ENCODE measurements at places on chromosomes 12 and 14.

DNA sequence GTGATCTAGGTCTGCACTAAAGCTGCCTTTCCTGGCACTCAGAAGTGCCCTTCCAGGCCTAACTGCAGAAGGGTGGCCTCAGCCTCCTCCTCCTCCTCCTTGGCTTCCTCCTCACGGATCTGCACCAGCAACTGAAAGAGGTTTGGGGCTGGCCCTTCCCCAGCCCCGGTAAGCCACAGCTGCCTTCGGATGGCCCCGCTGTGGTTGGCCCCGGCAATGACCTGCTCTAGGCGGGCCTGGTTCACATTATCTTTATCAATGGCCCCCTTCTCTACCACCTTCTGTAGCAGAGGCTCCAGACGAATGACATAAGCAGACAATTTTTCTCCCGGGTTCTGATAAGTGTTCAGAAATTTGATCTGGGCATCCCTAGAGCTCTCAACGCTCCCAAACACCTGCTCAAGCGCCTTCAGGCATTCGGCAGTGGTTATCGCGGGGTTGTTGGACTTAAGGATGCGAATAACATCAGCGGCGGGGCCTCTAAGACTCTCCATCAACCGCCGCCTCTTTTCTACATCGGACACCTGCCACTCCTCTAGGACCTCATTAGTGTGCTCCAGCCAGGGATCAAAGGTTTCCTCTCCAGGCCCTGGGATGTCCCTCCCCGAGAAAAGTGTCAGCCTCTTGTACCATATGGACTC lies 1.5 kb downstream of the PNMA1 start:
- peak; percentile 7 for DNase-seq

- peak; percentile 74 for DNase-seq
Measured at GRCh38 chr12:50222275-50222783, 55.2 kb upstream of the CERS5 start.

DNA sequence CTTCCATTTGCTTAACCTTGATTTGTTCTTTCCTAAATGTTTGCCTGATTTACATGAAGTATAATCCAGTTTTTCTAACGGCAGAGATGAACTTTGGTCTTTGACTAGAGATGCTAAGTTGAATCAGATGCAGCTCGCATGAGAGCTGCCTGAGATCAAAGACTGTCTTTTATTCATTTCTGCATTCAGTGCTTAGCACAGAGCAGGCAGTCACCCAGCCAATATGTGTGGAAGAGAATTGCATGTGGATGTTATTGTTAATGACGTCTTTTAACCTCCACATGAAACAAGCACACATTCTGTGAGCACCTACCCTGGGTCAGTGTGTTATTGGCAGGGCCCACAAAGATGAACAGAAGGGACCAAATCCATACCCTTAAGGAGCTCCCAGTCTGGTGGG lies 99.2 kb downstream of the SLC5A8 start:
- DNase-seq, result no peak

DNA sequence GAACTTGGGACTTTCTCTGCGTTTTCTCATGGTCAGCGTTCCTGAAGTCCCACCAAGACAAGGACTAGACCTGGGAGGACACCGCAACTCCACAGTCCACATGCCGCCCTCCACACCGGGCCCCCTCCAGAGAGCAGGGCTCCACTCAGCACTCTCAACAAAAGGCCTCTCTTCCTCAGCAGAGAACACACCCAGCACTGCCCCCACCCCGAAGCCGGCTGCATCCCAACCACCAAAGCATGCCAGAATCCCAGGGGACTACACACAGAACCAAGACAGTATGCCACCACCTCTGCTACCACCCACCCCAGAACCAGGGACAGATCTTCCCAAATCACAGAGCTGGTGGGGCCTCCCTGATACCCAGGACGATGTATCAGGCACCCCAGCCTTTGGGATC lies 88.3 kb downstream of the BCL11B start:
- no peak for DNase-seq

GRCh38 chr12:92496790-92497189 lies 206.0 kb upstream of the PLEKHG7 start:
- no peak for DNase-seq

- no peak for DNase-seq
Measured at GRCh38 chr14:68637106-68638021, 155.5 kb downstream of the ZFP36L1 start.

DNA sequence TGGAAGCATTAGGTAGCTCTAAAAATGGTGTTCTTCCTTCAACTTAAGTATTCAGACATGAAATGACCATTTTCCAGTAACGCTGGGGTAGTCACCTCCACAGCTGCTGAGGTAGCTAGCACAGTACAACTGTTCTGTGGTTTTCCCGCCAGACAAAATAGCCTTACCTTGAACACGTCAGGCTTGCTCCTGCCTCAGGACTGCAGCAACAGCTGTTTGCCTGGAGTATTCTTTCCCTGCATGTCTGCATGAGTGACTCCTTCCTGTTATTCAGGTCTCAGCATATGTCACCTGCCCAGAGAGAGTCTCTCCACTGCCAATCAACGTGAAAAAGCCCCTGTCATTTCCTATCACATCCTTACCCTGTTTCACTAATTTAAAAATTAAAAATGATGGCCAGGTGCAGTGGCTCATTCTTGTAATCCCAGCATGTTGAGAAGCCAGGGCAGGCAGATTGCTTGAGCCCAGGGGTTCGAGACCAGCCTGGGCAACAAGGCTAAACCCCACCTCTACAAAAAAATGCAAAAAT lies 37.9 kb downstream of the WDR89 start:
- peak; percentile 42 for DNase-seq

DNA sequence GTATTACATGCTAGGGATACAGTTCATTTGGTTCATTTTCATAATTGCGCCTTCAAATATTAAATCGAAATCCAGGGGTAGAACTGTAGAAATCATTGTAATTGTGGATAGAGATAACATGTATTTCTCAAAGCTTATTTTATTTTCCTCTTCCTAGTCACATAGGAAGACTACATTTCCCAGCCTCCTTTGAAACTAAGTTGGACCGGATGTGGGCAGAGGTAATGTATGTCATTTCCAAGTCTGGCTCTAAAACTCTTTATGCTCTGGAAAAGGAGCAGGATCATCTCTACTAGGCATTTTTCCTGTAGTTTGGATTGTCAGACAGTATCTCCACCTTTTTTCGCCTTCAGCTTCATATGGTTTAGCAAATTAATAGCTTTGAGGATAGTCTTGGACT lies 70.1 kb upstream of the CRY1 start:
- DNase-seq, result no peak
